ENCODE measurements at places on chromosomes 4 and X. TPM values are rescaled to one million over a fixed set of nuclear protein-coding genes. Genes with fewer than 3 reads are reported as not detected.

DNA sequence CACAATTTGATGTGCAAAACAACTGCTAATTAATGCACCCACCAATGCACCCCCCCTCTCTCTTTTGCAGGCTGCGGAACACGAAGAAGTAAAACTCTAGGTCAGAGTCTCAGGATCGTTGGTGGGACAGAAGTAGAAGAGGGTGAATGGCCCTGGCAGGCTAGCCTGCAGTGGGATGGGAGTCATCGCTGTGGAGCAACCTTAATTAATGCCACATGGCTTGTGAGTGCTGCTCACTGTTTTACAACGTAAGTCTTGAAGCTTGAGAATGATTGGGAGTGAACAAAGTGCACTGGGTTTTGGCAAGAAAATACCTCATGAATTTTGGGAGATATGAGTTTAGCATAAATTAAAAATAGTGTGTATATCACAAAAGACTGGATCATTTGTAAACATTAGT, 28.9 kb downstream of the TMPRSS11E start:
- no peak for DNase-seq

DNA sequence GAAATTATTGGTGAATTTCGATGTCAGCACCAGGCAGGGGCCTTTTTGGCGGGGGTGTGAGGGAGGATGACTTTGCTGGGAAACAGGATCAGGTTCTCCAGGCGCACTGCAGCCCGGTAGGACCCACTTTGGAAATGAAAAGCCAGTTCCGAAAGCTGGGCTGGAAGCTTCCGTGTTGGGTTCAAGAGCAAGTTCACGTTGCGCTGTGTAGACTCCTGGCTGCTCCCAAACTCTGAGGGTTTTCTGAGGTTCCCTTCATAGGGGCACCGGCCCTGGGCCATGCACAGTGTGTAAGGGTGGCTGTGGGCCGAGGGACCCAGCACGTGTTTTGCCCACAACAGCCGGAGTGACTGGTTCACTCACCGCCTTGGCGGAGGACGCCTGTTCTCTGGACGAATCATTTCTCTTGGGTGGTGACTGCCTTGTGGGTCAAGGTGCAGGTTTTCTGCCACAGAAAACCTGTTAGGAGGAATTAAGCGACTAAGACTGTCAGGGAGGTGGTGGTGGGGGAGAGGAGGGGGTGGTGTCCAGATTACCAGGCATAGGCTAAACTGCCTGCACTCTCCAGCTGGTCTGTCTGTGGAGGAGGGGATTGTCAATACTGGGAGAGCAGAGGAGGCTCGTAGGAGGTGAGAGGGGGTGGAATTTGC, 8.0 kb downstream of the SHOX start:
- no peak for DNase-seq

The SHROOM2 gene
- total RNA-seq: 14.1 TPM

DNA sequence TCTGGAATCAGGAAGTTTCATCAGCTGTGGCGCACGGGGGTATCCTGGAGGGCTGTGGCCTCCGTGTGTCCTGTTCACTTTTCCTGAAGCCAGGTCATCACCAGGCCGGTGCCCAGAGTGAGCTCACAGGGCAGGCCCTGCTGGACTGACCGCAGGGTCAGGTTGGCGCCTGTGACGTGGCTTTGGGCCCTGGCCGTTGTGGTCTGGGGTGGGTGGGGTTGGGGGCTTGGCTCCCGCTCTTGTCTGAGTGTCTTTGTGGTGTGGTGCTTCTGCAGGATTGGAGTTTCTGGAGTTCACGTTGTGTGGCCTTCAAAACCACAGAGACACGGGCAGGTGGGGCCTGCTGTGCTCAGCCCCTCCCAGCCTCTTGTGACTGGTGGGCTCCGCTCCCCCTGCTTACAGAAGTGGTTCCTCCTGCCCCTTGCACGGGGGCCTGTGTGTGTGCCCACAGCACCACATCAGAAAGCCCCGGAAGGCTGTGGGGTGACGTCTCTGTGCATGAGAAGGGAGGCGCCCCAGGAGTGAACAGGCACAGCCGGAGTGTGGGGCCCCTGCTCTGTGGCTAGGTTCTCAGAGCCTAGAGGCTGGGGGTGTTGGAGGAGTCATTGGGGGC, 9.5 kb downstream of the RGS12 start:
- no peak for DNase-seq

GRCh38 chrX:103730796-103731493, 20.2 kb downstream of the TMEM31 start:
- no peak for DNase-seq

- no peak for DNase-seq
These were observed 964 bp downstream of the VEGFC start for GRCh38 chr4:176791591-176792325.
